Common myeloid progenitor, CD34-positive (primary cell): ENCODE measurements at places on chromosomes 4 and X.

DNA sequence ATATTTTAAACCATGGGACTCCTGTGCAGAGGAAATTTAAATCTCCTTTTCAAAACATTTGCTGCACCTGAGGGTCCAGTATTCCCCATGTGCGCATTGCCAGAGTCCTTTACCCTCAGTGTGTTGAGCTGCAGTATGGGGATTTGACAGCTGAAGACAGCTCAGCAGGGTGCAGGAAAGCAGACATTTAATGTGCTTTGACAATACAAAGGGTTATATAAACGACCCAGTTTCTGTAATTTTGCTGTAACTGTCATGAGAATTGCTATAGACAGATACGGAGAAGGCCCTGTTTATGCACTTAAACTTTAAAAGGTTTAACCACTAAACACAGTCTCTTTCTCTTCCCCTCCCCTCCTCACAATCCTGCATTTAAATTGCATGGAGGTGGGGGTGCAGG is 393.4 kb downstream of the MID1IP1 start:
- no peak for DNase-seq

- DNase-seq = no peak
Measured at GRCh38 chrX:37692918-37693317, 7.3 kb downstream of the XK start.

DNA sequence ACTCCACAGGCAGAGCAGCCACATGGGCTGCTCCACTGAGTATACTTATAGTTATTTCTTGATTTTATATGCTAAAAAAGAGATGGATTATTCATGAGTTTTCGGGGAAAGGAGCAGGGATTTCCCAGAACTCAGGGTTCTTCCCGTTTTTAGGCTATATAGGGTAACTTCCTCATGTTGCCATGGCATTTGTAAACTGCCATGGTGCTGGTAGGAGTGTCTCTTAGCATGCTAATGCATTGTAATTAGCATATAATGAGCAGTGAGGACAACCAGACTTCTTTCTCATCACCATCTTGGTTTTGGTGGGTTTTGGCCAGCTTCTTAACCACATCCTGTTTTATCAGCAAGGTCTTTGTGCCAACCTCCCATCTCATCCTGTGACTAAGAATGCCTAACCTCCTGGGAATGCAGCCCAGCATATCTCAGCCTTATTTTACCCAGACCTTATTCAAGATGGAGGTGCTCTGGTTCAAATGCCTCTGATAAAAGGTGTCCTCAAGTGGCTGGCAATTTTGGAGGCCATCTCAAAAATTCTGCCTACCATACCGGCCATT is 213.0 kb upstream of the VEGFC start:
- peak; percentile 46 for DNase-seq

- no peak for DNase-seq
Measured at GRCh38 chr4:76755756-76756155, 142.2 kb downstream of the SOWAHB start.

DNA sequence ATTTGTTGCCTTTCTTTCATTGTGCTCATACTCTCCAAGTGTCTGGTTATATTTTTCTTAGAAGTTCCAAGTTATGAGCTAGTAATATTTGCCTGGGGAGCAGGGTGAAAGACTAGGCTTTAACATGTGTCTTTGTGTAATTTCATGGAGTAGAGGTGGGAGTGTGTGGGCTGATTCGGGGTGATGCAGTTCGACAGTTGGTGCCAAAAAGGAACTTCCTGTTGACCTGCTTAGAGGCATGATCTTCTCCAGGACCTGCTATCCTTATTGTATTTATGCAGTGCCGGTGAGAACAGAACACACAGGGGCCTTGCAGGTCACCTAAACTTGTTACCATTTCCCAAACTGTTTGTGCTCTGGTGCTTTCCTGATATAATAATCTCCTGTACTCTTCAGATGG is 21.2 kb downstream of the USP53 start:
- no peak for DNase-seq

GRCh38 chrX:22047468-22047867 is 15.3 kb downstream of the PHEX start:
- no peak for DNase-seq

DNA sequence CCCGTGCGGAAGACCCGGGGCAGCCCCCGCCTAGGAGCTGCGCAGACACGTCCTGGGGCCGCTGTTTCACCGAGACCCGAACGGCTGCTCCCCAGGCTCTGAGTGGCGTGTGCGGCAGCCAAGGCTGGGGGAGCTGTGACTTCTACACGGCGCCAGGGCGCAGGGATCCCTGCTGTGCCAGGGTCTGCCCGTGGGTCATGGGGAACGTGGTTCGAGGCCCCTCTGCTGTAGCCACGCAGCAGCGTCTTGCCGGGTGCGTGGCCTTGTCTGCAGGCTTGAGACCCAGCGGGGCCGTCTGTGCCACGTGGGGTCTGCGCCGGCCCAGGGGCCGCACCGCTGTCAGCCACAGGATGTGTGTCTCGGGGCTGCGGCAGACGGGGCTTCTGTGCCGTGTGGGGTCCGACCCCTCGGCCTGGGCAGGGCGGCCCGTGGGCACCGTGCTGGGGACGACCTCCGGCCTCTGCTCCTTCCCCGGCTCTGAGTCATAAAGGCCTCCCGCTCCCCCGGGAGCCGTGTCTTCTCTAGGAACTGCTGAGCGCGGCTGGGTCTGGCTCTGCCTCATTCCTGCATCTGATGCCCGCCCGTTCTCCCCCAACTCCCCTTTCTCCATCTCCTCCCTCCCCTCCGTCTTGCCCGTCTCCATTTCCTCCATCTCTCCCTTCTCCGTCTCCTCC is 12.7 kb upstream of the GTPBP6 start:
- DNase-seq = no peak

DNA sequence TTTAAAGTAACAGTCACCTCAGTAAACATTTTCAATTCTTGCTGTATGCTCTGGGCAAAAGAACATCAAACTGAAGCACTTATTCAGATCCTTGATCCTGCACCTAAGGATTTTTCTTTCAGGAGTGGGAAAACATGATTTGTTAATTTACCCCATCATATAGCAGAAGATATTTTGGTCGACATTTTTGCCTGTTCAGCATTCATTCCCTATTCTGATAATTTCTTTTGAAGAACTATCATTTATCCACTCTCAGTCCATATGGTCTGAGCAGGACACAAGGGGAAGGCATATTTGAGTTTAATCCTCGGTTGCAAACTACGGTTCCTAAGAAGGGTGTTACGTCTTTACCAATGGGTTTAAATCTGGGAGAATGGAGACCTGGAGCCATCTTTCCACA is 1.2 kb upstream of the CLOCK start:
- no peak for DNase-seq

- DNase-seq = no peak
Measured at GRCh38 chrX:113457719-113458118, 617.1 kb upstream of the AMOT start.

- DNase-seq = peak; percentile 76
Measured at GRCh38 chr4:163493643-163494359, 689 bp upstream of the TMA16 start.

DNA sequence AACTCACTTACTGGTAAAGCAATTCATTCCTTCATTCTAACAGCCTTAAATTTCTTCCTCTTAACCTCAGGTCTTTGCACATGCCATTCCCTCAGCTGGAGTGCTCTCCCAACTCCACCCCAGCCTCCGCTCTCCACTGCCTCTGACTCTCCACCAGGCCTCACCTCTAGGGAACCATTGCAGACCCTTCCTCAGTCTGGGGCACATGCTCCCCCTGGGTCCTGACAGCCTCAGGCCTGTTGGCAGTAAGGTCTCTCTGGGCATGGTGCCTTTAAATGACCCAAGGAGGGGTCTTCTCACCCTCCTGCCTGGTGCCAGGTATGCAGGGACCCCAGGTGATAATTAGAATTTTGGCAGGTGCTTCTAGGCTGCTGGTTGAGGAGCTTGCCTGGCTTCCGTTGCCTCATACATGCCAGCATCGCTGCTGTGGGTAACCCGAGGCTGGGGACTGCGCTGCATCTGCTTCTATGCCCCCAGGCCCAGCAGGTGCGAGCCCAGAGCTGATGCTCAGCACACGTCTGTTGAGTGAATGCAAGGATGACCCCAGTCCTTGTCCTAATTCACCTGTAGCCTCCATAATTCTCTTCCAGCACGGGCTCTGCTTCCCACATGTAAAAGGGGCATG is 27.5 kb upstream of the GPR78 start:
- no peak for DNase-seq

- DNase-seq = no peak
Measured at GRCh38 chr4:118817178-118817930, 18.6 kb downstream of the SEC24D start.

DNA sequence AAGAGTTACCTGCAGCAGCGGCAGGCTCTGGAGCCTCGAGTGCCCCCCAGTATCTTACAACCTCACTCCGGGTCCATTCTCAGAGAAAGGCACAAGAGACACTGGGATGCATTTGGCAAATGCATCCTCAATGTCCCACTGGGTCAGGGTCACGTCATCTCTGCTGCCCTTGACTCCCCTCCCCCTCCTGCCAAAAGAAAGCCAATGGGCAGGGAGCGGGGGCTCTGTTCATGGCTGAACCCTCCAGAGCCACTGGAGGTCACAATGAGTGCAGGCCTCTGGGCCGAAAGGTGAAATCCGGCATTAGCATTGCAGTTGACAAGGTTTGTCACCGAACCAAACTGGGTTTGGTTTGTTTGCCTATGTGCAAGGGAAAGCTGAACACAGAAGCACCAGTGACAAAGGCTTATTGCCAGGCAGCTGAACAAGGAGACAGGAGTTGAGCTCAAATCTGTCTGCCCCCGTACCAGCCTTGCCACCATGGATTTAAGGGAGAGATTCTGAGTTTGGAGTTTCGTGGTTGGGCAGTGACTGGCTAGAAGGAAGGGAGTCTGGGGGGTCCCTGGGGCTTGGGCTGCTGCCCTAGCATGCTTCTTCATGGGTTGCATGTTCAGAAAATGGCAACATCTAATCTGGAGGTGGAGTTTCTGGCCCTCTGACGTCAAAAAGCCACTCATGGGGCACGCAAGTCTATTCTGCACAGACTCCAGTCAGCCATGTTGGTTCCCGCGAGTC is 64.3 kb downstream of the HTRA3 start:
- no peak for DNase-seq

- no peak for DNase-seq
Measured at GRCh38 chr4:183314336-183314735, 5.7 kb downstream of the CLDN22 start.
